Stimulated activated CD8-positive, alpha-beta memory T cell treated with anti-CD3 and anti-CD28 coated beads, Interleukin-2, amount 100 ng/mL, for 48 hours (primary cell): ENCODE measurements at places on chromosomes 6 and 20.

- no peak for DNase-seq
These were observed 47.2 kb downstream of the TRERF1 start for GRCh38 chr6:42404484-42404883.

DNA sequence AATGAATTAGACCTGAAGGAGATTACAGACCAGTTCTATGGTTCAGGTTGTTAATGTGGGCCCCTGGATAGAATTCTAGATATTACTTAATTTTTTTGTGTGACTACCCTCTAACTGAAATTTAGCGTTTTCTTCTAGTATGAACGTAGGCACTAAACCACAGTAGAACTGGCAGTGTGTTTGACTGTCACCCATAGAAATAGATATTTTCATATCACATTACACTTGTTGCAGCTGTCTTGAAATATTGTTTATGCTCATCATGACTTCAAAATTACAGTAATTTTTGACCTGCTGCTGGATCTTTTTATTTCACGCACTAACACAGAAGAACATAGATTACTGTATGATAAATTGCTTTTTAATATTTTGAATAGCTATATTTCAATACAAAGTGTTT, 31.6 kb downstream of the E2F3 start:
- no peak for DNase-seq

DNA sequence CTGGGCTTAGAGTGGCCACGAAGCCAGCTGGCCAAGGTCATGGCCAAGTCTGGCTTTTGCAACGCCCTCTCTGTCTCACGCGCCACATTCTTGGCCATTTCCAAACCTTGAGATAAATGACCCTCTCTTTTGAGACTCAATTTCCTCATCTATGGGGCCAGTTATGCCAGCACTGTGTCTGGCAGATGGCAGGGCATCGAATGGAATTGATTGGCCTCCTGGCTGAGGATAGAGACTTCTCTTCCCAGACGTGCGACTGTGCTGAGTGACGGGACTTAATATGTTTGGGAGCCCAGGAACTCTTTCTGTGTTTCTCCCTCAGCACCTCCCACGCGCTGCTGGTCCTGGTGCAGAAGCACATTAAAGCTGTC, 7.6 kb downstream of the BPIFB2 start:
- DNase-seq, result no peak

DNA sequence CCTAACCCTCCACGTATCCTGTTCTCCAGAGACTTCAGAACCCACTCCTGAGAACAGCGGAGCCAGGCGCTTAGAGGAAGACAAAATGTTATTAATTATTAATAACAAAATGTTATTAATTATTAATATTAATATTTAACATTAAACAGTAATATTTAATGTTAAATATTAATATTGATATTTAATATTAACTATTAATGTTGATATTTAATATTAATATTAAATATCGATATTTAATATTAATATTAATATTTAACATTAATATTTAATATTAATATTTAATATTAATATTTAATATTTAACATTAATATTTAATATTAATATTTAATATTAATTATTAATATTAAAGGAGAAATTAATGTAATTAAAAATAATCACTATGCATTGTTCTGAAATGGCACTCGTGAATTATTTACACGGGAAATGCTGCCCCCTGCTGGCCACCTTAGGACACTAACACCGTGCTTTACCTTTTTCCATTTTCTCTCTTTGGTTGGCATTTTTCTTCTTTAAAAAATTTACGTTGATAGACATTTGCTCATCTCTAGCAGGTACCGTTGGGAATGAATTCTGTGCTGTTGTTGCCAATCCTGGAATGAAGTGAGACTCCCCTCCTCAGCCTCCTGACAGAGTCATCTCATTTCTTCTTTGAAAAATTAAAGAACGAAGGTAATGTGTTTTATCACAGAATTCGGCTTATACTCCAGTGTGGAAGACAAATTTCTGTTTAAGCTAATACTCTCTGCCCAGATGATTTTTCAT, 7.5 kb upstream of the GGTLC1 start:
- peak; percentile 47 for DNase-seq

- no peak for DNase-seq
These were observed 285.7 kb downstream of the BTBD9 start for GRCh38 chr6:38354037-38354381.

DNA sequence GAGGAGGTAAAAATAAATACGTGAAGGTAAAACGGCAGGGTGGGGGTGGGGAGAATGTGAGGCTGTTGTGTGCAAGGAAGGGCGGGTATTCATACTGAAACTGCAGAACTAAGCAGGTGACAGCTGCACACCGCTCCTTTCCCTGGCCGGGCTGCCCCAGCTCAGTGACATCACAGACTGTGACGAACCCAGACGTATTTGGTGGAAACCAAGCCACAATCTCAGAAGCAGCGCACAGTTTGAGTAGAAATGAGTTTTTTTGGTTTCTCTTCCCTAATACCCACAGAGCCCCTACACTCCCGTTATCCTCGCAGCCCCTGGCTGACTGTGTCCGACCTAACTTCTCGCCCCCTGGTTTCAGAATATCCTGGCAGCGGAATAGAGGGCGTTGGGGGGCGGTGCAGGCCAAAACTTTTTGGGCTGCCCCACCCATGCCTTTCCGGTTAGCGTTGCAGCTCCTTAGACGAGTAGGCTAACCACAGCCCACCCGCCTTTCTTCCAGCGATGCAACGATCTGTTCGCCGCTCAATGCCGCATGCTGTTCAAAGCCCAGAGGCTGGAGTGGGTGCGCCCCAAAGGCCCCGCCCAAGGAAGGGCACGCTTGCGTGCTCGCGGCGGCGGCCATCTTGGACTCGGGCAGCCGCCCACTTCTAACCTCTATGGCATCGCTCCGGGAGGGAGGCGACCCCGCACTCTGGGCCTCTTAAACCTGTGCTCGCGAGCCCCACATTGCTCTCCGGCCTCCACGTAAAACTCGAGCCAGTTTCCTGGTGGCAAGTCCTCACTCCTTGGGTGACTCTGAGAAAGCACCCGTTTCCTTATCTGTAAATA, 9.1 kb downstream of the BAK1 start:
- peak; percentile 90 for DNase-seq

GRCh38 chr6:36130667-36131510, 576 bp downstream of the MAPK13 start:
- DNase-seq, result peak; percentile 50

DNA sequence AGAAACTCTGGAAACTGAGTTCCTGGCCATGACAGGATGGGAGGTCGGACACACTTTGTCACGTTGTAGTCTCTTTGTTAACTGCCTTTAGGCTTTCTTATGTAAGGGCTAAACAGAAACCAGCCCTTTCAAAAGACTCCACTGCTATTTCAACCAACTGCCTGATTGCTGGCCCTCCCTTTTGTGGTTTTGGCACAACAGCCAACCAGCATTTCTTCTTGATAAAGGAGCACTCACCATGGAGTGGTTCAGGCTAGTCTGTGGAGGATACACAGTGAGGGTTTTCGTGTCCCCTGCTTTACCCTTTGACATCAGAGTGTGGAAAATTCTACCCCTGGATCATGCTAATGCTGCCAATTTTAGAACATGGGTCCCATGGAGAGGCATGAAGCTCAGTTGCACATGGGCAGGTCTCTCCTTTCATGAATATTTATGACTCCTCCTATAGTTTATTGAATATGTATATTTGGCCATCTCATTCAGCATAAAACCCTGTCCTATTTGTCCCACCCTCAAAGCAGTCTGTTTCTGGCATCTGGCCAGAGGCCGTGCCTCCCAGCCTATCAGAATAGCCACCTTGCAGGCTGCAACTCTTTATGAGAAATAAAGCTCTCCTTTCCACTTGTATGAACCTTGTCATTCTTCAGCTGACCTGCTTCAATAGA, 148.3 kb downstream of the HS3ST5 start:
- no peak for DNase-seq

GRCh38 chr6:144744720-144745119, 459.6 kb downstream of the UTRN start:
- no peak for DNase-seq

GRCh38 chr6:23732521-23732920, 393.5 kb upstream of the NRSN1 start:
- no peak for DNase-seq

GRCh38 chr6:72559555-72559954, 62.3 kb upstream of the KCNQ5 start:
- no peak for DNase-seq

DNA sequence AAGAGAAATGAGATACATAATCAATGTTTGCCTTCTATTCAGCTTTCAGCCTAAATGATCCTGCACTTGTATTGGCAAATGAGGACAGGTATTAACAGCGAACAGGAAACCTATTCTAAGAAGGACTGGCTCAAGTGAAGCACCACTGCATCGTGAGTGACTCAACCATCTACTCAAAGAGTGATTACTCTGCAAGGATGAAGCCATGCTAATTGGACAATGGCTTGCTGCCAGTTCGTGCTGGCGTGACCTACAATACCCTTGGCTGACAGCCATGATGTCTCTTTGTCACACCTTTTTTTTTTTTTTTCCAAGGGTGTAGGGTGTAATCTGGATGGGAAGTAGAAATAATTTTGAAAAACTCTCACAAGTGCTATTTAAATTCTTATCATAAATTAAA, 104.9 kb downstream of the GJA10 start:
- DNase-seq, result no peak

GRCh38 chr6:161017766-161018564, 26.4 kb downstream of the MAP3K4 start:
- no peak for DNase-seq

DNA sequence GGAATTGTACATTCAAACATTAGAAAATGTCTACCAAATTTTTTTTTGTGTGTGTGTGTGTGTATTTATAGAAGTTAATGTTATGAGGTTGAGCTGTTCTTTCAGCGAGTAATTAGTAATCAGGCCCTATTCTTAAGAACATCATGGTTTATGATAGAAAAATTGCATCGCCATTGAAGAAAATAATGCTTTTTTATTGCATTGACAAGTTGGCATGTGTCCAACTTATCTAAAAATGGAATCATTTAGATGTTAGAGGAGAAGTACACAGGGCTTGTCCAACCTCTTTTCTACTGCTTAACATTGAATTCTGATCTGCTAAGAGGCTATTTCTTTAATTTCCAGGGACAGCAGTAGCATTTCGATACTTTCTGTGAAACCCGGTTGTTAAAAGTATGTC, 61.6 kb upstream of the ADGRG6 start:
- no peak for DNase-seq

DNA sequence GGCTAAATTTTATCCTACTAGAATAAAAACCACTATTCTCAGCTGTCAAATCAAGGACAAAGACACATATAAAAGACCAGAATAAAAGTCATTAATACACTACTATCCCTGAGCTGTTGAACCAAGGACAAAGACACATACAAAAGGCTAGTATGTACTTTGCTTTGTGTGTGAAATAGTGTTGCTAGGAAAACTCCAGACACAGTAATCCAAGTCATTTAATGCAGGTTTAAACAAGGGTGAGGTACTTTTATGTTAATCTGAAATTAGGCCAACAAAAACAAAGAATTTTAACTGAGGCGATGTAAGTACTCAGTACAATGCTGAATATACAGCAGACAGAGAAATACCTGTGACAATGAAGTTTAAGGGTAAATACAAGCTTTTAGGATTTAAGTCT, 18.9 kb downstream of the GCLC start:
- DNase-seq, result no peak

- no peak for DNase-seq
These were observed 49.5 kb upstream of the FBXO30 start for GRCh38 chr6:145863988-145864616.

DNA sequence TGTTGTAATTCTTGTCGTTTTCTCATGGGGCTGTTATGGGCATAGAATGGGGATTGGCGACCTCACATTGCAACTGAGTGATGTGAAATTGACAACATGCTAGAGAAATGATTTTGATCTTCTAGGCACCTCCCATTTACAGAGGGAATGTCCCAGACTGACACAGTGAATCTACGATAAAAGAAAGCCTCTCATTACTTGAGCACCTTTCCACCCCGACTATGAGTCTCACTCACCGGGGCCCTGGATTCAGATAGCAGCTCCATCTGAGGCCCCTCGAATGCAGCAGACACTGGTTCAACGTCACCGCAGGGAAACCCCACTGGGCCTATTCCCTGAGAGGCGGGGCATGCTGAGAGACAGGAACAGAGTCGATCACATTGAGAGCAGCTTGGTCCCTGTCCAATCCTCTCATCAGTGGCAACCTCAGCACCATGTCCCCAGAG, 49.1 kb downstream of the NFATC2 start:
- peak; percentile 26 for DNase-seq

- DNase-seq, result no peak
These were observed 27.1 kb downstream of the PRR18 start for GRCh38 chr6:166281104-166281503.

DNA sequence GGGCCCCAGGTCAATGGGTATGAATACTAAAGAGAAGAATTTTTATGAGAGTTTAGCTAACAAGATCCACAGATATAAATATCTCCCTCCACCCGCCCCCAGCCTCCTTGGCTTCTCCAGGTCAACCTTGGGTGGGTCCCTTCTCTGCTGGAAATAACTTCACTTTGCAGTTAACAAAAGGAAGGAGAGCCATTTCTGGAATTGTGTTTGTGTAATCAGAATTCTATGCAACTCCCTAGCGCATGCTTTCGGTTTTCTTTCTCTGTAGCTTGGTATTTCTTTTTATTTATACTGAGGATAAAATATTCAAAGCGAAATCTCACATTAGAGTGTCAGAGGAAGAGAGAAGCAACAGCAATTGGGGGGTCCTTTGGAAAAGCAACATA, 27.1 kb downstream of the RIPOR2 start:
- no peak for DNase-seq

DNA sequence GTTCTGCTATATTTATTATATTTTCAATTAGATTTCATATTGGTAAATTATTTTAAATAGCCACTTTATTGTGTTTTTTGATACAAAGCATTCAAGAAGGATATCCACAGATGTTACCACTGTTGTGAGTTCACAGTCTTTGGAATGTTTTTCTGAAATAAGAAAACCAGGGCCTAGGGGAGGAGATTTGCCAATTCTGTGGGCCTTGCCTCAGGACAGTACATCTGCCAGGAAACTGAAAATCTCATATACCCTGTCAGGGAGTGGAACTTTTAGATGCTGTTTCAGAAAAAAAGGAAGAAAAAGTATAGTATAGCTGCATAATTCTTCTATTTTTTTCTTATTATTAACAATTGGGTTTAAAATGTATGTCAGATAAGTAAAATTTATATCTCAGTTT, 995.9 kb upstream of the ADGRB3 start:
- no peak for DNase-seq

- no peak for DNase-seq
These were observed 328.4 kb upstream of the KHDRBS2 start for GRCh38 chr6:62614442-62614841.

GRCh38 chr6:122619309-122619708, 9.1 kb downstream of the PKIB start:
- DNase-seq, result no peak

GRCh38 chr6:45677381-45678284, 299.9 kb upstream of the SUPT3H start:
- DNase-seq, result peak; percentile 37

- no peak for DNase-seq
These were observed 8.2 kb upstream of the PYGB start for GRCh38 chr20:25239387-25240370.

GRCh38 chr6:164370773-164371172, 938.6 kb downstream of the C6orf118 start:
- DNase-seq, result no peak
